ENCODE measurements at places on chromosomes 11 and 22.

DNA sequence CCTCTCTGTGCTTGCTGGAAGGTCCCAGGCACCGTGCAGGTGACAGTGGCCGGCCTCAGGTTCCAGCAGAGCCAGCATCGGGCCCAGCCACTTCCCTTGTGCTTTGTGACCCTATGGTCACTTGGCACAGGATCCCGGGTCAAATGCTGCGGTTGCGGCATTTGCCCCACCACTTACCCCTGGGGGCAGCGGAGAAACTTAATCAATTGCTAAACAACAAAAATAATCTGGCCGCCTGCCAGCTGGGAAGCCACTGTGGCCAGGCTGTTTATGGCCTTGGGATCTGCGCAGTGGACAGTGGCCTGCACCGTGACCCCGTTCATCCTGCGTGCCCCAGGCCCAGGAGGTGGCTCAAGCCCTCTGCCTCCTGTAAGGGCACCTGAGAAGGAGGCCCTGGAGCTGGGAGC, 65.0 kb downstream of the LRP5 start:
- no peak for DNase-seq

- peak; percentile 5 for DNase-seq
Observed at GRCh38 chr11:76288166-76288980, 82.1 kb upstream of the WNT11 start.

DNA sequence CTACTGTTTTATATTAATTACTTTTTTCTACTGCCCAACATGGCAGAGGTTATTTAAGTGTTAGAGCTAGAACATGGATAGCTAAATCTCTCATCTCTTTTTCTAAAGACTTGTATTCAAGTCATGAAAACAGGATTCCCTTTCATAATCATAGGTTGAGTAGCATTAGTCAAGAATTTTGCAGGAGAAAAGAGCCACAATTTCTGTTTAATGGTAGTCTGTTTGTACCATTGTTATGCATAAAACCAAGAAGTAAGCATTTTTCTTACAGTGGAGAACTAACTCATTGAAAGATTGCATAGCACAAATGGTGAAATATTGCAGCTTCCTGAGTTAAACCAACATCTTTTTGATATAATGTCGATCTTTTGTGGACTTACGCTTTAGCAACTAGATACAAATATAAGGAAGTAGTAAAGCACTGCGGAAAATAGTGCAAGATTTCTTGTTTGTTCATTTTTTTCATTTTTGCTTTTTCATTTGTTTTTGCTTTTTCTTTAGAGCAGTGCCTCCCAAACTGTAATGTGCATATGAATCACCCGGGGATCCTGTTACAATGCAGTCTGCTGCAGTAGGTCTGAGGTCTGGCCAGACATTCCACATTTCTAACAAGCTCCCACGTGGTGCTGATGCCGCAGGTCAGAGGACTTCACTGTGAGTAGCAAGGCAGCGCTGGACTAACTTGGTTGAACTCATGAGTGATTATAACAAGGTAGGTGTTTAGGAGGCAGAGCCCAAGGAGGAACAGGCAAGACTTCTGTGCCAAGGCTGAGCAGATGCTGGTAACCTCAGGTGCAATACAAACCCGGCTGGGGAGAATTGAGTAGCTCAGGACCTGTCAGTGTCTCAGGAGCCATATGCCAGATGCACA, 4.6 kb downstream of the ETS1 start:
- DNase-seq, result no peak

GRCh38 chr11:73350908-73351636, 25.1 kb upstream of the RELT start:
- peak; percentile 78 for DNase-seq

Measured in OCI-LY7 (cell line).